ENCODE measurements at places on chromosomes 4 and X.

- no peak for DNase-seq
Measured at GRCh38 chrX:21427086-21427485, 52.9 kb downstream of the CNKSR2 start.

DNA sequence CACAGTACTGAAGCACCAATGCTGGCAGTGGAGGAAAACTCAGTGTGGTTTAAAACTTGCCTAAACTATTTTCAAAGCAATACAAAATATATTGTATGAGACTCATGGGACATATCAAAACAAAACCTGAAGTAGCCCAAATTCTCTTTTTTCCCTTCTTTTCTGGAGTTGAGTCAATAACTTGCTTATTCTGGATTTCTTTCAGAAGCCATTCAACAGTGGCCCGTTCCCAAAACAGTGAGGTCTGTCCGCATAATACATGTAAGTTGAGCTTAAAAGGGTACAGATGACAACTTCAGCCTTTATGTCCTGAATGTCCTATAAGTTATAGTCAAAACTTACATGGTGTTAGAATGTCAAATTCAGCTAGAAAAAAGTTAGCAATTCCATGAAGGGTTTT, 100.8 kb downstream of the SHISA3 start:
- DNase-seq = no peak

- no peak for DNase-seq
Measured at GRCh38 chr4:112940336-112940735, 109.1 kb upstream of the ANK2 start.

DNA sequence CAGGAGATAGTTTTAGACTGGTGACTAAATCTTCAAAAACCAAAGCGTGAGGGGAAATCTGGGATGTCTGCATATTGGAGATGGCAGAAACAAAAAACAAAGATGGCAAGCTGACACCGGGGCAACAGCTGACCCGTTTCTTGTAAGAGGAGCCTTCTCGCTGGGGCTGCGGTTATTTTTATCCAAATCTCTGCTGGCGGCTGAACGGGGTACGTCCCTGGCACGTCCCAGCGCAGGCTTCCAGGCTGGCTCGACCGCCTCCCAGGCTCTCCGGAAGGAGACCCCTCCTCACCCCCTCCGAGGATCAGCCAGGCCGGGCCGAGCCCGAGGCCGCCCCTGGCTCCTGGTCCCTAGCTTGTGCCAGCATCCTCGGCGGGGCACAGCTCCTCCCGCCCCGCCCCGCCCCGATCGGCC, 403 bp downstream of the SGCB start:
- no peak for DNase-seq

GRCh38 chr4:97457253-97457652, 686.0 kb downstream of the STPG2 start:
- no peak for DNase-seq

DNA sequence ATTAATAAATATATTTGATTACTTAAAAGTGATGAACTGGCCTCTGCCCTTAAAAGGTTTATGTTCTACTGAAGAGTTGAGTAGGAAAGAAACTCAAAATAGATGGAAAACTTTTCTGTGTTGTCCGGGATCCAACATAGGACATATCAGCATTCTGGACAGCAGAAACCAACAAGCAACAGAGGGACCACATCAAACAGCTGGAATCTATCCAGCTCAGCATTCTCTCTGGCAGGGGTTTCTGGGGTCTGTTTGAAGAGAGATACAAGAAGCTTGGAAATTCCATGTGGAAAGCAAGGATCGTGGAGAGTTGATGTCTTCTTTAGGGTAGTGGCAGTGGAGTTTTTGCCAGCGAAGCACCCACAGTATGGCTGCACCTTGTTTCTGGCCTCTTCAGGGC, 43.6 kb downstream of the ZCCHC12 start:
- no peak for DNase-seq
